ENCODE measurements at places on chromosomes 1 and 21. TPM values are rescaled to one million over a fixed set of nuclear protein-coding genes. Genes with fewer than 3 reads are reported as not detected.

- no peak for DNase-seq
These were observed 891.1 kb downstream of the USP25 start for GRCh38 chr21:16620786-16621320.

GRCh38 chr1:110462964-110463363 is 12.0 kb downstream of the PROK1 start:
- no peak for DNase-seq

The COL16A1 gene
- polyA plus RNA-seq, result 74.3 TPM

GRCh38 chr1:47232187-47232874 is at the start of gene TAL1:
Gene TAL1, minus strand, starts transcription at chr1:47232225. Its CDS starts 6,337 bp downstream, at chr1:47225888.
- DNase-seq, result no peak

DNA sequence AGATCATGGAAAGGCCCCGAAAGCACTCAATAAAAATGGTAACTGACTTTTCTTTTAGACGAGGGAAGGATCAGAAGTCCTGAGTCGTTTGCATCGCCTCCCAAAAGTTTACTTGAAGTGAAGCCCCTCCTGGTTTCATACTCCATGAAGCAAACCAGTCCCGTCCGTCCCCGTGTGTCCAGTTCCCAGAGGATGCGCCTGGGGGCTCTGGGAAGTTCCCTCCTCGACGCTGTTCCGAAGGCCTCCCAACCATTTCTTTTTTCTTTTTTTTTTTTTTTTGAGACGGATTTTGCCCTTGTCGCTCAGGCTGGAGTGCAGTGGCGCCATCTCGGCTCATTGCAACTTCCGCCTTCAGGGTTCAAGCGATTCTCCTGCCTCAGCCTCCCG is 661 bp upstream of the OSCP1 start:
- no peak for DNase-seq

The C1orf116 gene
- polyA plus RNA-seq, result 19.8 TPM

GRCh38 chr1:60130703-60131102 is 57.1 kb upstream of the C1orf87 start:
- DNase-seq, result no peak

DNA sequence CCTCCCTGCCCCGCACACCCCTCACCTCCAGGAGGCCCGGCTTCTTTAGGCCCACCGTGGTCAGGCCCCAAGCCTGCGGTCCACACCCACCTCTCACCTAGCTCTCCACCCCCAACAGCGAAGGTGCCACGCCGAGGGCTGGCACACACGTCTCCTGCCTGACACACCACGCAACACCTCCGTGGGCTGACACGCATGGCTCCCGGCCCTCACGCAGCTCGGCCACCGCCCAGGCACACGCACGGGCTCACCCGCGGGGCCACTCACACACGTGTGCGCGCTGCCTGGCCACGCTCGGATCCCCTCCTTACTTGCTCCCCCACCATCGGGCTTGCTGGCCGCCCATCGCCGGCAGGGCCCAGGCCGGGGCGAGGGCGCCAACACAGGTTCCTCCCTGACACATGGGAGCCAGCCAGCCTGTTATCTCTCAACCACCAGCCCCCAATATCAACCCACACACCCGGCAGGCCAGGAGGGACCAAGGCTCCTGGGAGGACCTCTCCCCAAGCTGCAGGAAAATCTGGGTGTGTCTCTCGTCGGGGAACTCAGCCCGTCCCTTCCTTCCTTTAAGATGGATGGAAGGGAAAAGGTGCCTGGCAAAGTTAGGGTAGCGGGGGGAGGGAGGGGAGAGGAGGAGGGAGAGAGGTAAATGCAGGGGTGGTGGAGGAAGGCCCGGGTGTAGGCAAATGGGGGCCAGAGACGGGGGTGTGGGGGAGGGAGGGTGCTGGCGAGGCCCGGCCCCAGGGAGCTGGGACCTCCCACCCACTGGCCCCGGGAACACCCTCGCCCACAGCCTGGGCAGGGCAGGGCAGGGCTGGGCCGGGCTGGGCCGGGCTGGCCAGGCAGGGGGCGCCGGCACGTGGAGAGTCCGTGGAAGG is 546 bp downstream of the ELOVL1 start:
- DNase-seq, result no peak

The BCL2L15 gene
- 0.47 TPM for polyA plus RNA-seq

The S100A10 gene
- polyA plus RNA-seq, result 211 TPM

GRCh38 chr1:154288661-154289060 is 16.2 kb downstream of the HAX1 start:
- no peak for DNase-seq

The WDR64 gene
- 0.14 TPM for polyA plus RNA-seq

The ADAMTS5 gene
- 22.0 TPM for polyA plus RNA-seq

The MRPS21 gene
- 85.6 TPM for polyA plus RNA-seq

DNA sequence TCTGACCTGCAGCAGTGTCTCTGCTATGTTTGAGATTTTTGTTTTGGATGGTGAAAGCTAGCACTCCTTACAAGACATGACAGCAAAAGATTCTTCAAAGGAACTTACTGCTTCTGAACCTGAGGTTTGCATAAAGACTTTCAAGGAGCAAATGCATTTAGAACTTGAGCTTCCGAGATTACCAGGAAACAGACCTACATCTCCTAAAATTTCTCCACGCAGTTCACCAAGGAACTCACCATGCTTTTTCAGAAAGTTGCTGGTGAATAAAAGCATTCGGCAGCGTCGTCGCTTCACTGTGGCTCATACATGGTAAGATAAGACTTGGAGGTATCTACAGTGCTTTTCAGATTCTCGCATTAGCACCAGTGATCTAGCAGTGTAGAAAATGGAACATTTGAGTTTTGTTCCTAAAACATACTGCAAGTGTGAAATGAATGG is 200.2 kb downstream of the PDE4B start:
- no peak for DNase-seq

The EFNA3 gene
- 7.2 TPM for polyA plus RNA-seq

The ZNF670 gene
- 8.3 TPM for polyA plus RNA-seq

- no peak for DNase-seq
These were observed 72.9 kb downstream of the ITPKB start for GRCh38 chr1:226666164-226666506.

- DNase-seq, result no peak
These were observed 2.7 kb upstream of the CNN3 start for GRCh38 chr1:94929351-94930217.

The SELL gene
- 2.0 TPM for polyA plus RNA-seq
